Colonic mucosa (tissue), 4 donors: ENCODE measurements at places on chromosomes 12 and 14. TPM values are rescaled to one million over a fixed set of nuclear protein-coding genes. Genes with fewer than 3 reads are reported as not detected.

GRCh38 chr14:92492258-92492657 is 21.3 kb upstream of the RIN3 start:
- DNase-seq, result peak; percentile 18

DNA sequence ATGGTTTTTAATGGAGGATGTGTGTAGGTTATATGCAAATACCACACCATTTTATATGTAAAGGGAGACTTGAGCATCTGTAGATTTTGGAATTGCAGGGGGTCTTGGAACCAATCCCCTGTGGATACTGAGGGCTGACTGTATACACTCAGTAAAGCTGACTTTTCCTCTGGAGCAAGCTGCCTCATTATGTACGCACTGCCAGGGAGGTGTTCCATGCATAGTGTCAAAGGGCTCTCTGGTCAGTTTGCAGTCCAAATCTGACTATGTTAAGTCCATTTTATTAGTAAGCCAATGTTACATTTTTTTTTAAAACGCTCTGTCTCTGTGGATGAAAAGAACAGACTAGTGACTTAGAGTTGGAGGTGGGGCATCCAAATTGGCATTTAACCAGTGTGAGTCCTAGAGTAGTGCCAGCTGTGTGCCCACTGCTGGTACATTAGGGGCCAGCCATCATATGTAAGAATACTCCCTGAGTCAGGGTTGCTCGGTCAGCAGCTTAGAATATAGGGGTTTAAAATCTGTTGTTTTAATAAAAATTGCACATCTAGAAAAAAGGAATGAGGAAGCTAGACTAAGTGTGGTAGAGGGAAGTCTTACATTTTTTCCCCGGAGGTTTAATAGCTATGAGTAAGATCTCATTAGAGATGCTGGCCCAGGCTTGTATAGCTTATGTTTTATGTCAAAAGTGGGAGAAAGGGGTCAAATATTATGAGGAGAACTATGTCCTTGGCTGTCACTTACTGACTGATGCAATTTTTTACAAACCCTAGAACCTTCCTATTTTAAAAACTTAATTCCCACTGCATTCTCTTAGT is 87.0 kb downstream of the TESC start:
- no peak for DNase-seq

- DNase-seq, result no peak
These were observed 176.3 kb upstream of the PARP11 start for GRCh38 chr12:4049298-4050080.

DNA sequence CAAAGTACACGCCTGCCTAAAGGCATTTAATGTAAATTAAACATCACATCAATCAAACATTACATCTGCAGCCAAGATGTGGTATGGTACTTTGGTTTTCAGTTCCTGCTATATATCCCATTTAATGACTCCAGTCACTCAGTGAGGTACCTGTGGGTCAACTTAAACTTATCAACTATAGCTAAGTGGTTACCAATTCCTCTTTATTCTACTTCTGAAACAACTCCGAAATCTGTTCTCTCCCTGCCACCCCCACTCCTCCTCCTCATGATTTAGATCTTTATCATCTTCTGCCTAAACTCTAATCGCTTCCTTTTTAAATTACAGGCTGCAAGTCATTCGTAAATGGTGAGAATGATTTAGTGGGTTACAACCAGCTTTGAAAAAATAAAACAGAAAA is 57.9 kb downstream of the BCL2L14 start:
- no peak for DNase-seq

CCDC177 gene
- not detected for total RNA-seq

ADIPOR2 gene
- 138 TPM for total RNA-seq
